ENCODE measurements at places on chromosomes 6 and 20. TPM values are rescaled to one million over a fixed set of nuclear protein-coding genes. Genes with fewer than 3 reads are reported as not detected.

RHAG gene
- total RNA-seq, result not detected

MYB gene
- 0.56 TPM for total RNA-seq

SDC4 gene
- 0.61 TPM for total RNA-seq

MUC22 gene
- total RNA-seq, result not detected

CALHM4 gene
- total RNA-seq, result not detected

OR2H2 gene
- not detected for total RNA-seq

GGTLC1 gene
- total RNA-seq, result not detected

PGC gene
- not detected for total RNA-seq

LGSN gene
- not detected for total RNA-seq

SUMO4 gene
- 1.3 TPM for total RNA-seq

BCL2L1 gene
- 136 TPM for total RNA-seq

C20orf204 gene
- total RNA-seq, result 3.9 TPM

TTBK1 gene
- 47.3 TPM for total RNA-seq

SCRT2 gene
- total RNA-seq, result 28.0 TPM

THBS2 gene
- 3.1 TPM for total RNA-seq

PSORS1C2 gene
- 0.49 TPM for total RNA-seq

CLPSL1 gene
- not detected for total RNA-seq

SYTL3 gene
- 2.8 TPM for total RNA-seq

FABP7 gene
- 3.3 TPM for total RNA-seq

WASF1 gene
- total RNA-seq, result 92.7 TPM

ZFP64 gene
- total RNA-seq, result 39.1 TPM

IL17F gene
- total RNA-seq, result not detected

CTSA gene
- total RNA-seq, result 63.7 TPM
